AML-193 (cell line): ENCODE measurements at places on chromosomes 2 and 18.

- no peak for DNase-seq
These were observed 33.1 kb downstream of the NGEF start for GRCh38 chr2:232979871-232980461.

DNA sequence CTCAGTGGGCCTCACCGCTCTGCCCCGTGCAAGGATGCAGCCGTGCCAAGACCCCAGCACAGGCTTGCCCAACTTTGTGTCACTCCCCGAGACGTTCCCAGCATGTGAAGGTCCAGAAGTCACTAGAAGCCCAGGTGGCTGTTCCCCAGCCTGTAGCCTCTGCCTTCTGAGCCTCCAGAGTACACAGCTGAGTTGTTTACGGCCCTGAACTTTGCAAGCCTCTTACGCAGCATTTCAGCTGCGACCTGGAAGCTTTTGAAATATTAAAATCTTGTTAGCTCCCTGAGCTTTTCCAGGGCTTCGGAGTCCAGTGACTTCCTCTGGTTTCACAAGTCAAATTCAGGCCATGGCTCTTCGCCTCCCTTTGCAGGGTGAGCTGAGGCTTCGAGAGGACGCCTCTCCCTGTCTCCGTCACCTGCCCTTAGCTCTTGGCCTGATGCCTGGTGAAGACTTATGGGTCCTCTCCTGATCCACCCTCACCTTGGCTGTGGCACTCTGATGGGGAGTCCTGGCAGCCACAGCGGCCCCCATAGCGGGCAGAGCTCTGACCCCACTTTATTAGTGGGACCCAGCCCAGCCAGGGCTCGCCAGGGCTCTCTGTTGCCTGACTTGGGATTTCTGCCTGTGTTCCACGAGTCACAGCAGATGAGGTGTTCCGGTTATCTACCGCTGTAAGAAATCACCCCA is 76.5 kb upstream of the HPCAL1 start:
- no peak for DNase-seq

- DNase-seq: no peak
These were observed 97.7 kb downstream of the TMEM17 start for GRCh38 chr2:62408241-62408677.

DNA sequence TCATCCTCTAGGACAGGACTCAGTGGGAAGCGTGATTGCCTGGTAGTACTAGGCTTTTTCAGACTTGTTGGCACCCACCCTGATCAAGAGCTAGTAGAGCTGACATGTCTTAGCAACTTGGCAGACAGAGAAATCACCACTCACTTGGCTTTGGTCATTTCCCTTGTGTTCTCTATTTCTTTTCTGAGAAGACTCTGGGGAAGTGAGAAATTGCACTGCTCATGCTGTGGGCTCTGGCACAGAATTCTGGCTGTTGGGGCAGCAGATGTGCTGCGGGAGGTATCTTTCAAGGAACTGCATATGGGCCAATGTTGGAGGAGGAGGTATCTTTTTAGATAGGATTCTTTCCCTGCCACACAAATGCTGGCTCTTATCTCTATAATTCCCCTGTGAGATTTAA is 529.1 kb upstream of the MEX3C start:
- DNase-seq: no peak

DNA sequence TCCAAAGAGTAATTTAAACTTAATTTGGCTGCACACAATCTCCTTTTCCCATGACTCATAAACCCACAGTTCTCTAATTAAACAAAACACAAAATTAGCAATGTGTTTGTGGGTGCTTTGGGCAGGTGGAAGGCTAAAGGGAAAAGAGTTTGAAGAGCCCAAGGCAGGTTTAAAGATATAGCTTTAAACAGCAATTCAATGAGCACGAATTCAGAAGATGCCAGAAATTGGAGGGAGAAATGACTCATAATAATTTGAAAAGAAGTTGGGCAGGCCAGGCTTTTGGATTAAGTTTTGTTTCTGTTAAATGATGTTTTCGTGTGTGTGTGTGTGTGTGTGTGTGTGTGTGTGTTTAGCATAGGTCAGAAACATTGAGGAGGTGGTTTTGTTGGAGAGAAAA is 594.8 kb upstream of the ZEB2 start:
- DNase-seq: no peak

DNA sequence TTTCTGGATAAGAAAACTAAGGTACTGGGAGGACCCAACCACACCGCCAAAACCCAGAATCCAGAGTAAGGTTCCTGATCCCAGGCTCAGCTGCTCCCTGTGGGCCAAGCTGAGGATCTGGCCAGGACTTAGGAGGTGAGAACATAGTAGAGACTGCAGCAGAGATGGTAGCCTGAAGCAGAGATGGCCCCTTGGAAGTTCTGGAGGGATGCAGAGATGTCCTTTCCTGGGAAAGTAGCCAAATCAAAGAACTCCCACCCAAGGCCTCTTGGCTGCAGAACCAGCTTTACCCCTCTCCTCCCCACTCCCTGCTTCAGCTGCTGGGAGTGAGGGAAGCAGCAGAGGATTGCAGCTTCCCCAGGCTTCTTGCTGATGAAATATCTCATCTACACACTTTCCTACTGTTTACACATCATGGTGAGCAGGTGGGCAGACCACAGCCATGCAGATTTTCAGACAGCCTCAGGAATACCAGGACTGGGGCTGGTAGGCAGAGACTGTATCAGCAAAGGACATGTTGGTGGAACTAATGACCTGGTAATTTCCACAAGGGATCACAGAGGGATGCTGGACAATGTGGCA is 32.7 kb downstream of the TMEM17 start:
- DNase-seq: no peak

DNA sequence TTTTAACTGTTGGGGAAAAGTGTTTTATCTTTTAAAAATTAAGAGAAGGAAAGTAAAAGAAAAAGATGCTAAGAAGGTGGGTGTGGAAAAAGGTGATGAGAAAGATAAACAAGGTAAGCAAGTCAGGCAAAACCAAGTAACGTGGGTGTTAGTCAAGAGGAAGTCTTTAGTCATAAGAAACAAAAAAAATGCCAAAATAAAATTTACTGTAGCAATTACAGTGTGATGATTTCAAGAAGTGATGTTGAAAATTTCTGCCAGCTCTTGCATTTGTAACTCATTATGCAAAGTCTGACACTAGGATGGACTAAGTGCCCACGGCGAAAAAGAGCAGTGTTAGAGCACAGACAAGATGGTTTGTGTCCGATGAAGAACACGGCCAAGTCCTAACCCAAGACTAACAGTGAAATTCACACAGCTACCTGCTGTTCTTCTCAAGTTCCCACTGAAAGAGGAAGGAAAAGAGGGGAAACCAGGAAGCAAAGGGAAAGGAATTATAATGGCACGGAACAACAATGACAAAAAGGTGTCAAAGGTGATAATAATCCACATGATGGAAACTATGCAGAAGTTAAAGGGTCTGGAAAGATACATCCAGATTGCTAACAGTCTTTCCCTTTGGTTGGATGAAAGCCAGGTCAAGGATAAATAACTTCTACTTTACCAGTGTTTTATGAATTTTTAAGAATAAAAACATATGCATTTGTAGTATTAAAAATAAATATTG is 34.1 kb downstream of the NOL10 start:
- DNase-seq: no peak
